ENCODE measurements at places on chromosomes 12 and 14.
A peak's percentile ranks its signal among the peaks of the same experiment; 100 is the strongest.

DNA sequence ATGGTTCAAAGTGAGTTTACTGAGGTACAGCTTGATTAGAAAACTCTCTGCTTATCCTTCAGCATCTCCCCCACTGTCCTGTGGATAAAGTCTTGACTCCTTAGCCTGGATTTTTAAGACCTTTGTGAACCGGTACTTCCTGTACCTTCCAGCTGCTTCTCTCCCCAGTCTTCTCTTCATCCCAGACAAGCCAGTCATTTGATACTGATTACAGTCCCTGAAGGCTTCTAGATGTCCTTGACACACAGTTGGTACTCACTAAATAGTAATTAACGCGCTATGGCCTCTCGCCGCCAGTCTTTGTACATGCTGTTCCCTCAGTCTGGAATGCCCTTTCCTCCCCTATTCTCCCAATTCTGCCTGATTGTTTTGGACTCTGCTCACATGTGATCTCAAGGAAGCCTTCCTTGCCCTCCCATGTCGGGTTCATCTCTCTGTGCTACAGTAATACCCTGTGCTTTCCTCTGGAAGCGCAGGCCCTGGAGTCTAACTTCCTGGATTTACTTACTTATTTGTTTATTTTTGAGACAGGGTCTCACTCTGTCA lies 50.6 kb upstream of the PTGR2 start:
- no peak for DNase-seq

- no peak for DNase-seq
Measured at GRCh38 chr12:113826805-113827538, 139.2 kb downstream of the RBM19 start.

- no peak for DNase-seq
Measured at GRCh38 chr14:88611878-88612277, 49.0 kb downstream of the ZC3H14 start.

- DNase-seq: peak; percentile 43
Measured at GRCh38 chr14:53151523-53152183, 1.5 kb downstream of the DDHD1 start.

GRCh38 chr14:35072226-35072625 lies 26.2 kb downstream of the FAM177A1 start:
- no peak for DNase-seq

DNA sequence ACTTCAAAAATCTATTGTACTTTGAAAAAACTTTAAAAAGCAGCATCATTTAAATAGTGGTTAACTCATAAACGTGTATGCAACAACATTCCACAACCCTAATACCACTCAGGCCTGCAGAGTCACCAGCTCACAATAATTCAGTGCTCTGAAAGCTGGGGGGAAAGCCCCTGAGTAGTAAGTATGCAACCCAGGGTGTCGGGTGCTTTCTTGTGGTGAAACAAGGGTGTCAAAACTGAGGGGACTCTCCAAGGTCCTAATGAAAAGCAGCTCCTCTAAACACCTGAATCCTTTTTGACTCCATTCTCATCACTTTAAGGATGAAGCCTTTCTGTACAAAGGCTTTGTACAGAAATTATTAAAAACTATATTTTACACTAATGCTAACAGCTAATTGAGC lies 33.7 kb downstream of the FGFR1OP2 start:
- peak; percentile 14 for DNase-seq

DNA sequence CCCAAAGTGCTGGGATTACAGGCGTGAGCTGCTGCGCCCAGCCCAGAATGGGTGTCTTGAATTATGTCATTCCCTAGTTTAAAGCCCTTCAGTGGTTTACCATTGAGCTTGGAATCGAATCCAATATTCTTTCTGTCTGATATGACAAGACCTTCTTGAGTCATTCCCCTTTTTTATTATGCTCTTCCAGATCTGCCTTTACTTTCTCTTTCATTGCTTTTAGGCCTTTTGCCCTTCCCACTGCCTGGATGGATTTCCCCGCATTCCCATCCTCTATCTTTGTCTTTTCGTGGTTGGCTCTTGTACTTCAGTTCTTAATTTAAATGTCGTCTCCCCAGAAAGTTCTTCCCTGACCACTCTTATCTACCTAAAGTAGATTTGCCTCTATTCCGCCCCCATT lies 1.6 kb downstream of the TRAFD1 start:
- DNase-seq: no peak
